ENCODE measurements at places on chromosomes 5 and 9.

DNA sequence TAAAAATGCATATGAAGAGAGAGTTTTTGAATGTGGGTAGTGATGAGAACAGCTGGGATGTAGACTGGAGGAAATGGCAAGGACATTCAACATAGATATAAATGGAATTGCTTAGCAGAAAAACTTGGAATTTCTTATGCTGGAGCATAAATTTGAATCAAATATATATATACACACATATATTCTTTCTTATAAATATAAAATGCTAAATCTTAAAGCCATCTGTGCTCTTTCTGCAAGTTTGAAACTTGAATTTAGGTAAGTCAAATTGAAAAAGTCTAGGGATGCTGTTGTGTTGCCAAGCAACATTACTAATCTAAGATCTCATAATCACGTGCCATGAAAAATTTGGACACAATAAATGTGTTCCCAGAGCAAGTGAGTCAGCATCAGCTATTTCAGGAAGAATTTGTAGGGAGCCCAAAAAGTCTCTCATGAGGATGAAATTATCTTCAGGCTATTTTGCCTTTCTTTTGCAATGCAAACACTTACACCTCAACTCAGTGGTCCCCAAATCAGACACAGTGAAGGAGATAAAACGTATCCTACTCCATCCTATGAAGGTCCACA is 58.4 kb upstream of the ALDH1A1 start:
- DNase-seq, result no peak

DNA sequence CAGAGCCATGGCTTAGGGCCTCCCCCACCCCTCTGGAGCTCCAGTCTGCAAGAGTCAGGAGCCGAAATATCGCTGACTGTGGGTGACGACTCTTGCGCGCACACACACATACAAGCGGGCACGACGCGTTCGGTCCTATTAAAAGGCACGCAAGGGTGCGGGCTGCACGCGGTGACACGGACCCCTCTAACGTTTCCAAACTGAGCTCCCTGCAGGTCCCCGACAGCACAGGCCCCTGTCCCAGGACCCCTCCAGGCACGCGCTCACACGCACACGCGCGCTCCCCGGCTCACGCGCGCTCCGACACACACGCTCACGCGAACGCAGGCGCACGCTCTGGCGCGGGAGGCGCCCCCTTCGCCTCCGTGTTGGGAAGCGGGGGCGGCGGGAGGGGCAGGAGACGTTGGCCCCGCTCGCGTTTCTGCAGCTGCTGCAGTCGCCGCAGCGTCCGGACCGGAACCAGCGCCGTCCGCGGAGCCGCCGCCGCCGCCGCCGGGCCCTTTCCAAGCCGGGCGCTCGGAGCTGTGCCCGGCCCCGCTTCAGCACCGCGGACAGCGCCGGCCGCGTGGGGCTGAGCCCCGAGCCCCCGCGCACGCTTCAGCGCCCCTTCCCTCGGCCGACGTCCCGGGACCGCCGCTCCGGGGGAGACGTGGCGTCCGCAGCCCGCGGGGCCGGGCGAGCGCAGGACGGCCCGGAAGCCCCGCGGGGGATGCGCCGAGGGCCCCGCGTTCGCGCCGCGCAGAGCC is at the start of gene GRIN1:
Gene GRIN1, plus strand, starts transcription at position 433 of the 746 bp plus-strand sequence. CDS start 333 bp downstream, outside the sequence.
- DNase-seq, result no peak

DNA sequence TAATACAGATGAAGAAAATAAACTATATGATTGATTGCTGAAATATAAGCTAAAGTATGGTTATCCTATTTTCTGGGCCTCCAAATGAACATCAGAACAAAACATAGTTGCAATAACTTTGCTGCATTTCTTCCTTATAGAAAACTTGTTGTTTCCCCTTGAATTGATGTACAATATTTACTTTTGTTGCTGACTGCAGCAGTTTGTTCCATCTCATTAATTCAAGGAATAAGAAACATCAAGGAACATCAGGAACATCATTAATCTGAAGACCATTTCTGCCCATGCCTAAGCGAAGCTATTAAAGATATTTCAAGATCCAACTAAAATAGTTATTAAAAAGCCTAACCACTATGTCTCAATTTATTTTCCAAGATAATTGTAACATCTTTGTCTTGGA is 363.6 kb upstream of the EDIL3 start:
- no peak for DNase-seq

DNA sequence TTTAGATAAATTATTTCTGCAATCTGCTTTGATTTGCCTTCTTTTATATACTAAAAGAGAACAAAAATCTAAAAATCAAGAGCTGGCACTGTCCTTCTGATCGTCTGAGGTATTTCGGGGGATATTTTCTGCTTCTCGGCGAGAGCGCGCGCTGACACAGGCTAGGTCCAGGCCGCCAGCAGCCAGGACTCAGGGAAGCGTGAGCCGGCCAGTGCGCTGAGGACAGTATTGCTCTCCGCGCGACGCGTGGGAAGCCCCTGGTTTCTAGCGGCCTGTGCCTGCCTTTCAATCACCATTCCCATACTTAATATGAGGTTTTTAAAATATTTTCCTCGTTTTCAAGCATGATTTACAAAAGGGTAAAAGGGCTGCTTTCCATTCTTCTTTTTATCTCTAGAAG is 307.3 kb upstream of the IRX1 start:
- no peak for DNase-seq

DNA sequence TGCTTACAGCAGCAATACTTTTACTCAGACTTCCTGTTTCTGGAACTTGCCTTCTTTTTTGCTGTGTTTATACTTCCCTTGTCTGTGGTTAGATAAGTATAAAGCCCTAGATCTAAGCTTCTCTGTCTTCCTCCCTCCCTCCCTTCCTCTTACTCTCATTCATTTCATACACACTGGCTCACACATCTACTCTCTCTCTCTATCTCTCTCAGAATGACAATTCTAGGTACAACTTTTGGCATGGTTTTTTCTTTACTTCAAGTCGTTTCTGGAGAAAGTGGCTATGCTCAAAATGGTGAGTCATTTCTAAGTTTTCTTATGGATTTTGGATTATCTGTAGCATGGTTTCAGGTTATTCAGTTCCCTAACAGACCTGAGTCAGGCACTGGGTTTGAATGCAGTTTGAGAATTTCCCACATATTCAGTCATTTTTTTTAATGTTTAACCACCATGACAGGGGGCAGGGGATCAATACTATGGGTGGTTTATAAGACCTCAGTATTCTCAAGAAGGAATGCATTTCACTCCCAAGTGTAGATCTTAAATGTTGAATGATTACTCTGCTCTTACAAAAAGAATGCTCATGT is at the start of gene IL7R:
Gene IL7R, plus strand, starts transcription at position 127 of the 587 bp plus-strand sequence. Its CDS starts 87 bp downstream, at position 214.
- DNase-seq, result no peak

GRCh38 chr5:82772281-82772680 is 304.9 kb downstream of the TMEM167A start:
- DNase-seq, result no peak

DNA sequence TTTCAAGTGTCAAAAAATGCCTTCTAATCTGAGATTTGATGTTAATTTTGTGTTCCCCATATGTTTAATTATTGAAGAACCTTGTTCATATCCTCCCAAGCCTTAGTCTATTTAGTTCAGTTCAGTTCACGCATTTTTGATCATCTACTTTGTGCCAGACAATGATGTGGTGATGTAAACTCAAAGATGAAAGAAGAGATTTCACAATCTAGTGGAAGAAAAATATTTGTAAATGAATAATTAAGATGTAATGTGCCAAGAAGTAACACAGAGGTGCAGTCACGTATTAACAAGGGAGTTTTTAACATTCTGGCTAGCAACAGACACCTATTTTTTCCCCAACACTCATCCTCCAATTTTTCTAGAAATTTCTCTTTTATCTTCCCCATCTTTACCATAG is 22.1 kb upstream of the KIF2A start:
- DNase-seq, result no peak

GRCh38 chr5:603081-603998 is 8.8 kb upstream of the CEP72 start:
- DNase-seq, result no peak

GRCh38 chr9:17509701-17510100 is 69.2 kb upstream of the SH3GL2 start:
- DNase-seq, result no peak

- DNase-seq, result no peak
These were observed 84.2 kb downstream of the ZNF608 start for GRCh38 chr5:124662181-124662781.

- no peak for DNase-seq
These were observed 76.2 kb downstream of the SLF1 start for GRCh38 chr5:94694671-94695070.

DNA sequence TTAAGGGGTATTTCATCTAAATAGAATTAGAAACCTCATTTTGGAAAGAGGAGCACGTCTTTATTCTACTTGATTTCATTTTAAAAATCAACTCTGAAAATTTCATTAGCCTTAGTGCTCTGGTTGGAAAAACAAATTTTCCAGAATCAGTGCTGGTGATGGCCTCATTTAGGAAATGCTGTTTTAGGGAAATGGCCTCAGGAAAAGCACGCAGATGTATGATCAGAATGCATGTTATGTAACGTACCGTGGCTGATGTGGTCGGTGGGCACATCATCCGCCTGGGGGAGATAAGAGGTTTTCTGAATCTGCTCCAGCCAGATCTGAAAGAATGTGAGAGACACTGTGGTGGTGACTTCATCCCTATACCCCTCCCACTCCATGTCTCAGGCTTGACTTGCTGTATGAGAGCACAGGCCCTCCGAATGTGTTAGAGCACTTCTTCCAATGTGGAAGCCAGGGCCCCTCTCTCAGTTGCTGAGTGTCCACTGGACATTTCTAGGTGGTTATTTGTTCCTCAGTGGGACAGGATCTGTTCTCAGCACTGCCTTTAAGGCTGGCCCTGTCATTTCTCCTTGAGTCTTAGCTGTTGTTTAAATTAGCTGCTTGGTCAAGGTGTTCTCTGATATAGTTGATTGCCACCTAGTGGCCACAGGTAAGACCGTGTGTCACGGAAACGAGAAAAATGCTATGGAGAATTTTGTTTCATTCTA is 96.5 kb downstream of the ARHGAP26 start:
- no peak for DNase-seq

DNA sequence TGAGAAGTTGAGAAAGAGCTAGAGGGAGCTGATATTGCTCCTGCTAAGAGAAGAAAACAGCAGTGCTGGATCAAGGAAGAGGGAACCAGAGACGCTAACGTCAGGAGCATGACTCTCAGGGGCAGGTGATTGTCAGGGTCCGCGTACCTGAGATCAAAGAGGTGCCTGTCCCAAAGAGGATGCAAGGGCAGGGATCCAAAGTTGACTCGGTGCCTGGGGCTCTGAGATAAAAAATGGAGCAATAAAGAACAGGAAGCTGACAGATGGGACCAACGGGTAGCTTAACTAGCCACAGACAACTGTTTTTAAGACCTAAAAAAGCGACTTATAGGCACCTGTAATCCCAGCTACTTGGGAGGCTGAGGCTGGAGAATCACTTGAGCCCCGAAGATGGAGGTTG is 517.8 kb downstream of the IRX1 start:
- DNase-seq, result no peak
